NCI-H524 (cell line): ENCODE measurements at places on chromosomes 12 and 14.

- no peak for DNase-seq
These were observed 38.7 kb upstream of the GPATCH2L start for GRCh38 chr14:76112889-76113624.

GRCh38 chr12:98109266-98109665, 406.1 kb upstream of the TMPO start:
- DNase-seq: peak; percentile 50

GRCh38 chr14:23115918-23116317, 3.1 kb downstream of the CEBPE start:
- DNase-seq: no peak

- peak; percentile 56 for DNase-seq
These were observed 778 bp downstream of the DNM1L start for GRCh38 chr12:32679920-32680237.

DNA sequence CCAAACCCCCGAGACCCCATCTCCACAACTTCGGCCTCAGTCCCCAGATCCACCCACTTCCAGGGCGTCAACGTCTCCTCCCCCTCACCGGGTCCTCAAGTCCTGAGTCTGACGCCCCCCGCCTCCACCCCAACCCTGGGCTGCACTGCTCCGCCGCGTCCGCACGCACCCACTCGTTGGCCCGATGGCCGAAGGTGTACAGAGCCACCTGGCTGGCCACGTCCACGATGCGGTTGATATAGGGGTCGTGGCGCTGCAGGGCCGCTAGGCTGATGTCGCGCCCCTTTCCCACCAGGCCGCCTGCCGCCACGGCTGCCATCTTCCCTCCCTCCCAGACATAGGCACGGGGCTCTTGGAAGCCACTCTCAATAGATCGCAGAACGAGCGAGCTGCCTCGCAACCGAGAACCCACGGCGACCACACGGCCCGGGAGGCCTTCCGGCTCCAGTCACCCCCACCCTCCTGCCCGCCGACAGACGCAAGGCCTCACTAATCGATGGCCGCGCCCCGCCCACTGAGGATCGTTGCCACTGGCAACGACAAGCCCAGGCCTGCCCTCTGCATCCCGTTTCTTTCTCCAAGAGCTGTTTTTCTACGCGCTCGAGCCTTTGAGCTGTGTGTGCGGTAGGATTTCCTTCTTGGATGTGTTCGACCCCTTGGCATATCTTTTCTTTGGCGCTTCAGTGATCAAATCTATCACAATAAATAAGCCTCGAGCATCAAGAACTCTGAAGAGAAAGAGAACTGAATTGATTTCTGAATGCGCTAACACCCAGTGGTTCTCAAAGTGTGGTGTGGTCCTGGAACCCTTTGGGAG, at the start of gene DCP1B:
TSS of gene DCP1B (minus strand) at position 345 of the 817 bp plus-strand sequence. CDS start at position 319, 26 bp downstream.
- DNase-seq: peak; percentile 84

DNA sequence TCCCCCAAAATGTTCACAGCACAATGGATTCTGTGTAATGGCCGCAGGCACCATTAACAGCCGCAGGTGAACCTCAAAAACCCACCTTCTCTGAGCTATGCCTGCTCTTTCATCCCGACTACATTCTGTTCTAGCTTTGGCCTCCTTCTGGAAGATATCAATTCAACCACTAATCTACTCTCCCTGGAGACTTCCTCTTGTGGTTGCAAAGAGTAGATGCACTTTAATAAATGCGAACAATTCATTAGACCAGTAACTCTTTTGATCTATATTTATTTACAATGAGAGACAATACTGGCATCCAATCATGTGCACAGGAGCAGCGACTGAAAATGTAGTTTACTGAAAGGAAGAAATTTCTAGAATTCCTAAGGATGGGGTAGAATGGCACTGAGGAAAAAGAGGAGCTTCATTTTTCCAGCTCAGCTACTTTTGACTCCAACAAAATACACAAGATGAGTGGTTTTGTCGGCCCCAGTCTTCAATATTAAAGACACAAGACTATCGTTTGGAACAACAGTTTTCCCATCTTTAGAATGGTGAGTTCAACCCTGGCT, 5.3 kb downstream of the GRIN2B start:
- DNase-seq: peak; percentile 4

GRCh38 chr12:77500089-77500488, 330.6 kb upstream of the NAV3 start:
- no peak for DNase-seq

GRCh38 chr12:42469355-42470175, 120.0 kb downstream of the PRICKLE1 start:
- DNase-seq: no peak

- DNase-seq: no peak
These were observed 41.6 kb downstream of the ITPK1 start for GRCh38 chr14:93073910-93074769.

- peak; percentile 63 for DNase-seq
These were observed 44.4 kb upstream of the PNMA1 start for GRCh38 chr14:73758392-73759182.

- DNase-seq: no peak
These were observed 82.5 kb upstream of the KICS2 start for GRCh38 chr12:64304571-64304970.
